CD4-positive, alpha-beta T cell treated with Interleukin-1 beta for 1 hour (primary cell): ENCODE measurements at places on chromosomes 6 and 20.
A peak's percentile ranks its signal among the peaks of the same experiment; 100 is the strongest.

DNA sequence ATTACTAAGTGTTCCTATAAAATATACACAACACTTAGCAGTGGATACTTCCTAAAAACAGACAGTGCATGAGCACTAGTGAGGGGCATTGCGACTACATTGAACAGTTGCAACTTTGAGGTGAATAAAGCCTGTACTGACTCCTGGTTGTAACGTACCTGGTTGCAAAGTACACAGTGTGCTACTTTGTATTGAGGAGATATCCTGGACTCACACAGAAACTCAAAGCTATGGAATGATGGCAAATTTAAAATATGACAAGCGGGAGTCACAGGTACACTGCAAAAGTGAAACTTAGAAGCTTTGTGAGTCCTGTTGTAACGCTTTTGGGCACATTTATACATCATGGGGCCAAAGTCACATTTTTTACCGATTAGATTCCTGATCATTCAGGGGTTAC is 55.6 kb upstream of the HLA-A start:
- no peak for DNase-seq

- no peak for DNase-seq
Observed at GRCh38 chr20:50099113-50099512, 13.8 kb downstream of the UBE2V1 start.

DNA sequence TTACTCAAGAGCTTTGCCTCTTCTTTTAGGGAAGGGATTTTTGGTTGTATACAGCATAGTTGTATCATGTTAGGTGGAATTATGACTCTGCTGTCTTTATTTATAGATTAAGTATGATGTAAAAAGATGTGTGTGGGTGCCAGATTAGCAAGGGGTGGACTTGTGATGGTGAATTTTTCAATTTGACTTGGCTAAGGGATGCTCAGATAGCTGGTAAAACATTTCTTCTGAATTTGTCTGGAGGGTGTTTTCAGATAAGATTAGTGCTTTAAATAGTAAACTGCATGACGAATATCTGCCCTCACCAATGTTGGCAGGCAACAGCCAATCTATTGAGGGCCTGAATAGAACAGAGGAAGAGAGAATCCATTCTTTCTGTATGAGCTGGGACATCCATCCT is 173.3 kb upstream of the TNFAIP3 start:
- DNase-seq = no peak

DNA sequence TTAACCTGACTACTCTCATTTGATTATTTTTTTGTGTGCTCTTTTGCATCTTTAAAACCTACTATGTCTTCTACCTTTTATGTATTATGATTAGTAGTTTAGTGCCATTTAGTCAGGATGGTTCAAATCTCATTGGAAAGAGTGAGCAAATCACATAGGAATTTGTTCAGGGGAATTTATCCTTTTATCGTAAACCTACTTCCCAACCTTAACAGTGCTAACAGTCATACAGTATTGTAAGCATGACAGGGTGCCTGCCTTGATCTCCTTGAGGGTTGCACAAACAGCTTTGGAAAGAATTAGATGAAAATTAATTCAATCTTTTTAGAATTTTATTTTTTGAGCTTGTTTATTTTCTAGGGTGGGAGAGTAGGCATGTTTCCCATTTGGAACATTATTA is 18.3 kb downstream of the RNF8 start:
- DNase-seq = no peak

DNA sequence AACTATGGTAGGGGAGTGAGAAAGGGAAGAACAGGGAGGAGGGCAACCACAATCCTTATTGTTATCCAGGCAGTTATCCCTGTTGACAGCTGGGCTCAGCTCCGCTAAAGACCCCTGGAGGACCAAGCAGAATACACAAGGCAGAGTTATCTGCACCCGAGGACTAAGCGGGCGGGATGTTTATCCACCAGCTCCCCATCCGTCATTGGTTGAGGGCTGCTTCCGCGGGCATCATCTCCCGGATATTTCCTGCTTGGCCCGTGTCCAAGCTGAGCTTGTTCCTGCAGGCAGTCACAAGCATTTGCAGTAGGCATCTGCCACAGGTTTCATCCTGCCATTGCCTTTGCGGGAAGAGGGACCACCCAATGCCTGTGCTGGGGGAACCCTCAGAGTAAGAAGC is 102.1 kb downstream of the DLGAP4 start:
- DNase-seq = no peak

- no peak for DNase-seq
Observed at GRCh38 chr6:83615025-83615999, 93.6 kb downstream of the SNAP91 start.

DNA sequence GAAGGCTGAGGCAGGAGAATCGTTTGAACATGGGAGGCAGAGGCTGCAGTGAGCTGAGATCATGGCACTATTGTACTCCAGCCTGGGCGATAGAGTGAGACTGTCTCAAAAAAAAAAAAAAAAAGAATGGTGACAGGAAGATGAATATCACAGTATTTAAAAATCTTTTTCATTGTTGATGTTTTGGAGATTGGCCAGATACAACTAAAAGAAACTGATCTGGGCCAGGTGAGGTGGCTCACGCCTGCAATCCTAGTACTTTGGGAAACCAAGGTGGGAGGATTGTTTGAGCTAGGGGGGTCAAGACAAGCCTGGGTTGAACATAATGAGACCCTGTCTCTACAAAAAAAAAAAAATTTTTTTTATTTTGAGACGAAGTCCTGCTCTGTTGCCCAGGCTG is 52.1 kb downstream of the TRAF3IP2 start:
- no peak for DNase-seq

- DNase-seq = peak; percentile 88
Observed at GRCh38 chr6:163414117-163414945, at the start of gene QKI. Gene QKI, plus strand, starts transcription at chr6:163414718. Its CDS starts 476 bp downstream, at chr6:163415194.

- no peak for DNase-seq
Observed at GRCh38 chr6:72784071-72784470, 162.2 kb downstream of the KCNQ5 start.

DNA sequence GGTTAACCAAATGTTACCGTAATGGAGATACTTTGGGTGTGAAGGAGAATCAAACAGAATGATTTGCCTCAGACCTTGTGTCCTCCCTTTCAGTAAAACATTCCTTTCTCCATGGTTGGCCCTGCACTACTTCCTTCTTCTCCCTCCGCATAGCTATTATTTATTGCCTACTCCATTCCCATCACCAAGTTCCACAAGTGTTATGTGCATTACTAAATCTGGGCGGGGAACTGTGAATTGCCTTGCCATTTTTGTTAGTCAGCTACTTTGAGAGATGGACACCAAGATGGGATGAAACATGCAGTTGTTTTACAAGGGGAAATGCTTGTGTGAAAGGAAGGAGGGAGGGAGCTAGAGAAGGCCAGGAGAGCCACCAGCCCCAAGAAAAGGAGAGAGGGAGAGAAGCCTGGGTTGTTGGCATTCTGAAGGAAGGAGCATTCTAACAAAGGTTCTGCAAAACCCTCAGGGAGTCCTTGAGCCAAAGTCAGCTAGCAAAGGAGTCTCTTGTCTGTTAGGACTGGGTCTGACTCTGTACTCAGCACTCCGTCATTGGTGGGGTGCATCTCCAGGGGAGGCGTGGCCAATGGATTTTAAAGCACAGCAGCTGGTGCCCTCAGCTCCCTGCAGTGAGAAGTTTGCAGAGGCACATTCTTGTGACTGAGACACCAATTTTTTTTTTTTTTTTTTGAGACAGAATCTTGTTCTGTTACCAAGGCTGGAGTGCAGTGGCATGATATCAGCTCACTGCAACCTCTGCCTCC is 83.6 kb upstream of the CHD6 start:
- DNase-seq = no peak

DNA sequence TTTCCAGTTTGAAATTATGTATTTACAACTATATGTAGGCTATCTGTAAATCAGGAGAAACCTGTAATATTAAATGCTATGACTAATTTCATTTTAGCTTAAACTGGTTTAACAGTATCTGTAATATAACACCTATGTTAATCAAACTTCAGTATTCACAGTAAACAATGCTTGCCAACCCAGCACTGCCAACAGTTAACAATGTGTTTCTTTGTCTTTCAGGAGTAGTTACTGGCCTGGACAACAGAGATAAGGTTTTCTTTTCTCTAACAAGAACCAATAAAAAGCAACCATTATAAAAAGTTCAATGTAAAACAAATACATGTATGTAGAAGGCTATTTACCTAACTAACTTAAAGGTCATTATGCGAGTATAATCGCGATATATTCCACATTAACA is 158.8 kb downstream of the CDK19 start:
- DNase-seq = no peak

DNA sequence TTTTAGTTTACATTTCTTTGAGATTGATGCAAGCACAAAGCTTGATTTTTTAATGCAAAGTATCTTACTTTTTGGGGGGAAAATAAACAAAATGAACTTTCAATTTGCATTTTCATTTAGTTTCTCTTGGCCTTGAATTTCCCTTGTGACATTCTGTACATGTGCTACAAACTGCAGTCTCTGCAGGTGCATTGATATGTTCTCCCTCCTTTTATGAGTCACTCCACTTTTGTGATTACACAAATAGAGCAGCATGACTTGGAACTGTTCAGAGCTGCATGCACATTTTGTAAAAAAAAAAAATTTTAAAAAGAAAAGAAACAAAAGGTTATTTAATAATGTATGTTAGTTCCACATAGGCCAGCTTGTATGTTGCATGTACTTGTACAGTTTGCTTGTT is 220.0 kb upstream of the KCNQ5 start:
- DNase-seq = no peak

- DNase-seq = peak; percentile 61
Observed at GRCh38 chr20:35742741-35743523, 872 bp upstream of the RBM39 start.

DNA sequence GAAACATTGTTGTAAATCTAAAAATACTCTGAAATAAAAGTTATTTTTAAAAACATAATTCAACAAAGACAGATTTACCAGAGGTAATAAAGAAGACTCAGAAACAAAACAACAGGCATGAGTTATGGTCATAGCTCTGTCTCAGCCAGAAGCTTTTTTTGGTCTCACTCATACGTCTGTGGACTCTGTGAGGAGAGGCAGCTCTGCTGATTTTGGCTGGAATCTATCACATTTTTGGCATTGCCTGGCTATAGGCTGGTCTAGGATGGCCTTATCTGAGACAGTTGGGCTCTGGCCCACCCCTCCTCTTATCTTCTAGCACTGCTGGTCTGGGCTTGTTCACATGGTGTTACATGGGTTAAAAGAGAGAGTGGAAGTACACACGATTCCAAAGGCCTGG is 514.0 kb upstream of the BTBD3 start:
- DNase-seq = no peak

DNA sequence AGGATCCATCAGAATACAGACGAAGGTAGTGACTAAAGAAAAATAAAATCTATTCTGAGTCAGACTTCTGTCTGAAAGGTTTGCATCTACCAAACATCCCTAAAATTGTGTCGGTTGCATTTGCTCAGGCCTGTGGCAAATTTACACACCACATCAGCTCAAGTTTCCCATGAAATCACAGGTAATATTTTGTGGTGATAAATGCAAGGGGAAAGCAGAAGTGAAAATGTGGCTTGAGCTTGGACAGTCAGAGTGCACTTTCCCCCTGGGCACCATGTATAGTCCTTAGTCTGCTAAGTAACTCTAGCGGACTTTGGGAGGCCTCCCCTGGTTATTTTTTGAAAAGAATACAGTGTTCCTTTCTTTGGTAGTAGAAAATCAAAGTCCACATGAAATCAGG is 159.1 kb downstream of the PKHD1 start:
- DNase-seq = no peak

GRCh38 chr20:24051160-24051559 is 62.6 kb upstream of the GGTLC1 start:
- no peak for DNase-seq

- DNase-seq = no peak
Observed at GRCh38 chr6:88165087-88165843, 882 bp downstream of the CNR1 start.

DNA sequence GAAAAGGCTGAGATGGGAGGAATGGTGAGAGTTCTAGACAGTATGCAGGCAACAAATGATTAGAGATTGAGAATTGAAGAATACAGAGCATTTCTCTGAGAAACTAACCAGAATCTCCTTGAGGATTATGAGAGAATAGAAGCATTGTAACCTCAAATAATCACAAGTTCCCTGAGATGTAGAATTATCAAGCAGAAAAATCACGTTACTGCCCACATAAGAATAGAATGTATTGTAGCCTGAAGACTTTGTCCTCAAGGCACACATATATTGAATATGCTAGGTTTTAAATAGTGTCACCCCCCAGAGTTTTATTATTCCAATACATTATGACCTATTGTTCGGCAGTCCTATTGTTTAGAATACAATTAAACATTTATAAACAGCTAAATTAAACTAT is 57.2 kb downstream of the CNKSR3 start:
- no peak for DNase-seq

- no peak for DNase-seq
Observed at GRCh38 chr20:34179637-34180360, 61.4 kb upstream of the ASIP start.

- DNase-seq = peak; percentile 82
Observed at GRCh38 chr20:63574156-63574828, at the start of gene HELZ2. Gene HELZ2, minus strand, starts transcription at chr20:63574239. Its CDS starts 1,854 bp downstream, at chr20:63572385.

DNA sequence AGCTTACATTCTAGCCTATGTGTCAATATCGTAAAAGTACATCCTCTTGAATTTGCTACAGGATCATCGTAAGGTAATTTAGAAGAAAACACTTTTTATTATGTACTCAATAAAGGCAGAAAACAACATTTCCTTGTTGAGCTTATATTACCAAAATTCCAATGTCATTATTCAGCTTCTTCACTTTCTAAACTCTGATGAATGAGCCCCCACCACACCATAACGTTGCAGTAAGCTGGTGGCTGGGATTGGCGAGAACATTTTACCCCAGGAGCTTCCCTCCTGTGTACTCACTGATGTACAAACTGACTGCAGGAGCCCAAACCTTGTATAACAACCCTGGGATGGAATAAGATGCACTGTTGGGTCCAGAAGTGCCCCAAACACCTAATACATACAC is 238.1 kb upstream of the MARCKS start:
- no peak for DNase-seq

DNA sequence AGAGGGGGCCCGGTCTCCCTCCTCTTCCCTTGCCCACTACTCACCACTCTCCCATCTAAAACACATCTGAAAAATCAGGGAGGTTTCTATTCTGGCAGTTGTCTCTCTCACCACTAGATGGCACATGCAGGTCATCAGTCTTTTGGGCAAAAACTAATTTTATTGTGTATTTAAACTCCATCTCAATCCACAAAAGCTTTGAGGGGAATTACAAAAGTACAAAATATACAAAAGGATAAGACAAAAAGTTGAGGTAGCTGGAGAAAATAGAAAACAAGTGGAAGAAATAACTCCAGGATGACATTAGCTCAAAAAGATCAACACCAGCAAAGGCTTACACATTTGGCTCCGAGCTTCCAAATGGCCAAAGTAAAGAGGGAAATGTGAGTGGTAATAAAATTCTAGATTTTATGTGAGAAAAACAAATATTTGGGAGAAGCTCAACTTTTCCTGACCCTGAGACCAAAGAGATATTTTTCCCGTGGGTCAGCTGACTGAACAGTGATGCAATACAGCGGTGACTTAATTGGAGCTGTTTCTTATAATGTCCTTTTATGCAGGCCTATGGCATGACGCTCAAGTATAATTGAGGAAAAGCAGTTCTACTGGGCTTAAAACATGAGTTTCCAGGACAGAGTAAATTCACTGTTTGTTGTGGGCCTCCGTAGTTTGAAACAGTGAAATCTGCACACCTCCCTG is 79.8 kb upstream of the CHD6 start:
- peak; percentile 54 for DNase-seq

GRCh38 chr6:14502551-14502950 is 385.0 kb downstream of the CD83 start:
- no peak for DNase-seq
